ENCODE measurements at places on chromosomes 7 and 10.

- peak; percentile 26 for DNase-seq
Observed at GRCh38 chr7:139623518-139623917, 100.0 kb downstream of the CLEC2L start.

DNA sequence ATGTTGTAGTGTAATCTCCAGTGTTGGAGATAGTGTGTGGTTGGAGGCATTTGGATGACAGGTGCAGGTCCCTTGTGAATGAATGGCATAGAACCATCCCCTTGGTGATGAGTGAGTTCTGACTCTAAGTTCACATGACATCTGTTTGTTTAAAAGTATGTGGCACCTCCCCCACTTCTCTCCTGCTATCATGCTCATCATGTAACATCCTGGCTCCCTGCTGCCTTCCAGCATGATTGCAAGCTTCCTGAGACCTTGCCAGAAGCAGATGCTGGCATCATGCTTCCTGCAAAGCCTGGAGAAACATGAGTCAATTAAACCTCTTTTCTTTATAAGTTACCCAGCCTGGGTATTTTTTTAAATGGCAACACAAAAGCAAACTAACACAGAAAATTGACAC, 499.0 kb upstream of the SEMA3D start:
- DNase-seq, result no peak

DNA sequence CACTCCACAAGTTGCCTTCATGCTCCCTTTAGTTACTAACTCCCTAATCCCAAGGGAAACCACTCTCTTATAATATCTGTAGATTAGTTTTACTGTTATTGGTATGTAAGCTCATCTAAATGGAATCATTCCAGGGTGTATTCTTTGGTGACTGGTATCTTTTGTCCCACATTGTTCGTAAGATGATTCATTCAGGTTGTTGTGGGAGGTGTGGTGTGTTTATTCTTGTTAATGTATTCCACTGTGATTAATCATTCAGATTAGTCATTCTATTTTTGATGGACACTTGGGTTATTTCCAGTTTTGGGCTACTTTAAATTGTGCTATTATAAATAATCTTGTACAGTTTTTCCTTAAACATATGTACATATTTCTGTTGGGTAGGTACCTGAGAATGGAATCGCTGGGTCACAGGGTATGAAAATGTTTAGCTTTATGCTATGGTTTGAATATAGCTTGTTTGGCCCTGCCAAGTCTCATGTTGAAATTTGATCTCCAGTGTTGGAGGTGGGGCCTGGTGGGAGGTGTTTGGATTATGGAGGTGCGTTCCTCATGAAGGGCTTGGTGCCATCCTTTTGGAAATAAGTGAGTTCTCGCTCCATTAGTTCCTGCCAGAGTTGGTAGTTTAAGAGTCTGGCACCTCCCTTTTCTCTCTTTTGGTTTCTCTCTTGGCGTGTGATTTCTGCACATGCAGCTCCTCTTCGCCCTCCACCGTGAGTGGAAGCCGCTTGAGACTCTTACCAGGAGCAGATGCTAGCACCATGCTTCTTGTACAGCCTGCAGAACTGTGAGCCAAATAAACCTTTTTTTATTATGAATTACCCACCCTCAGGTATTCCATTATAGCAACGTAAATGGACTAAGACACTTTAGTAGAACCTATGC, 13.8 kb downstream of the BTRC start:
- no peak for DNase-seq

- no peak for DNase-seq
Observed at GRCh38 chr7:121499624-121500023, 103.5 kb upstream of the FAM3C start.

GRCh38 chr7:128124786-128125185, 93.5 kb upstream of the LRRC4 start:
- no peak for DNase-seq

DNA sequence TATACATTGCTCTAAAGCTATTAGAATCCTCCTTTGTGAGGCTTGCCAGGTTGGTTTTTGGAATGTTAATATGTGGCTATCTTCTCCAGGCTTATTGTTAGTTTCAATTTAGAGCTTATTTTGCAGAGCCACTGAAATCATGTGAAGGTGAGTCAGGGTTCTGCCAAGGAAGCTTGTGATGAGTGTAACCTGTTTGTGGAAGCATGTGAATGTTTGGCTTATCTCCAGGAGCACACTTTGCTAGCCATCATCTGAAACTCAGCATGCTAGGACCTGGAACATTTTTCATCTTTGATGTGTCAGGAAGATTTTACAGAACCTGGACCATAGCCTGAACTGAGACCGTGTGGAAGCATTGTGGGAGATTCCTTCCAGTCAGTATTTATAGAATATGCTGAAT, 197.3 kb downstream of the PPP1R9A start:
- DNase-seq, result no peak

GRCh38 chr7:18450019-18450418, 45.5 kb upstream of the HDAC9 start:
- DNase-seq, result no peak

- DNase-seq, result no peak
Observed at GRCh38 chr7:7953806-7954205, 14.8 kb upstream of the GLCCI1 start.

- DNase-seq, result no peak
Observed at GRCh38 chr7:92987095-92987494, 130.7 kb downstream of the SAMD9 start.

GRCh38 chr10:34821587-34822585, 6.8 kb upstream of the PARD3 start:
- no peak for DNase-seq

GRCh38 chr7:2079332-2080059, 153.2 kb downstream of the MAD1L1 start:
- no peak for DNase-seq

- no peak for DNase-seq
Observed at GRCh38 chr10:83917537-83918506, 221.5 kb upstream of the GHITM start.

DNA sequence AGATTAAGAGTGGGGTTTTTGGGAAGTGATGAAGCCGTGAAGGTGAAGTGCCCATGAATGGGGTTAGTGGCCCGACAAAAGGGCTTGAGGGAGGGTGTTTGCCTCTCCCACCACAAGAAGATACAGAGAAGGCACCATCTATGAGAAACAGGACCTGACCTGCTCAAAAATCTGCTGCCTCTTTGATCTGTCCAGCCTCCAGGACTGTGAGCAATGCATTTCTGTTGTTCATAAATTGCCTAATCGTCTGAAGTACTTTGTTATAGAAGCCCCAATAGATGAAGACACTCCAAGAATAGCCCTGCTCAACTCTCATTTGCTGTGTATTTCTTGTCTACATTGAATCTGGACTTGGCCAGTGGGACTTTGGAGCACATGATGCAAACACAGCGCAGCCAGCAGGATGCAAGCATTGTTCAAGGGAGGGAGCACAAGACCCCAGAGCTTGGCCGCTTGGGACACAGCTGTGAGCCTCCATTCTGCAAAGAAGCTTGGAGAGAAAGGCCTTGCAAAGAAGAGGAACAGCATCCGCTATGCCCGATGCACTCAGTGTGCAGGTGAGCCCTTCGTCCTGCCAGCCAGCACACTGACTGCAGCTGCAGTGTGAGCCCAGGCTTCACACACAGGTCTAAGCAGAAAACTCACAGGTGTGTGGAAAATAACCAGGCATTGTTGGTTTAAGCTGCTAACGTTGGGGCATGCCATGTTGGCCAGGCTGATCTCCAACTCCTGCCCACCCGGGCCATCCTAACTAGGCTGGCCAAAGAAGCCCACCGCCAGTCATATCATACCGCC, 73.2 kb upstream of the KLF6 start:
- DNase-seq, result no peak

DNA sequence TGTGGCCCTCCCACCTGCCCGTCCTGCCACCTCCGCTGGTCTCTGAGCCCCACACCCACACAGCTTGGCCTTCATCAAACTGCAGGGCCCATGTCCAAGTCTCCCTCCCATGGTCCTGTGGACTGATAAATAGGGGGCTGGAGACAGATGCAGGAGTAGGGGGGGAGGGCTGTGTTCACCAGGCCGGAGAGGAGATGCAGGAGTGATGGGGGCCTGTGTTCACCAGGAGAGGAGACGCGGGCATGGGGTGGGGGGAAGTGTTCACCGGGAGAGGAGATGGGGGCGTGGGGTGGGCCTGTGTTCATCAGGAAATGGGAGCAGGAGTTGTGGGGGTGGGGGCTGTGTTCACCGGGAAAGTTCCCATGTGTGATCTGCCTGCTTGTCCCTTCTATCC, 37.0 kb downstream of the JAKMIP3 start:
- DNase-seq, result no peak

GRCh38 chr7:67637023-67637358, 640.4 kb downstream of the TYW1 start:
- DNase-seq, result no peak

GRCh38 chr7:126608339-126608776, 644.4 kb downstream of the GRM8 start:
- no peak for DNase-seq

- no peak for DNase-seq
Observed at GRCh38 chr7:41187322-41187721, 515.6 kb downstream of the INHBA start.

DNA sequence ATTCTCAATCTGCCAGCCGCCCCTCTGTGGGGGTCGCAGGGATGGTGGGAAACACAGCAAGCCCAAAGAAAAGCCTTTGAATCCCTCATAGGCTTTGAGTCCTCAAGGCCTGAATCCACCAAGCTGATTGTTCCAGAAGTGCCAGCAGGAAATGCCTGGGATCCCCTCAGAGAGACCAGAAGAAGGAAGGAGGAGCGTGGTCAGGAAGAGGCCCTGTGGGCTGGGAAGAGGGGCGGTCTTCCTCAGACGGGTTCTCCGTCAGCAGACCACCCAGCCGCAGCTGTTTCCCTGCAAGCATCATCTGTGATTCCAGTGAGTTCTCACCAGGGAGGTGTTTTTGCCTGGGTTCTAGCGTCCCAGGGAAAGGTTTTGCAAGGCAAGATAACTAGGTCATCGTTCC, 190.0 kb upstream of the KLF6 start:
- no peak for DNase-seq

GRCh38 chr7:75889223-75889825, 10.5 kb downstream of the RHBDD2 start:
- no peak for DNase-seq

GRCh38 chr10:1785835-1786234, 48.5 kb upstream of the ADARB2 start:
- no peak for DNase-seq

DNA sequence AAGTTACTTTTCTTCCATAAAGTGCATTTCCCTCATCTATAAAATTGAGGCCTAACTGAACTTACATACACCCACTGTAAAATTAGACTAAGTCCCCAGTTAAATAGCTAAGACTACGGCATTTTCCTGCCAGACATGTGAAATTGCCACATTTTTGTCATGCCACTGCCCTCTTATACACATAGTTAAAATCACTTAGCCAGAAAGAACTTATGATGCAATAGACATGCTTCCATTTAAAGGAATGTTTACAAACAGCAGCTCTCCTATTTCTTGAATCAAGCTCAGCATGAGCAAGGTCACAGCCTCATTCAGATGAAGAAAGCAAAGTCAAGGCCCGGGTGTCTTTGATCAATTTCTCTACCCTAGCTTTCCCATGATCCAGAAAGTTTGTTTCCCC, 175.7 kb downstream of the LRRN3 start:
- no peak for DNase-seq

GRCh38 chr7:48161407-48162125, 9.7 kb upstream of the ABCA13 start:
- DNase-seq, result no peak

DNA sequence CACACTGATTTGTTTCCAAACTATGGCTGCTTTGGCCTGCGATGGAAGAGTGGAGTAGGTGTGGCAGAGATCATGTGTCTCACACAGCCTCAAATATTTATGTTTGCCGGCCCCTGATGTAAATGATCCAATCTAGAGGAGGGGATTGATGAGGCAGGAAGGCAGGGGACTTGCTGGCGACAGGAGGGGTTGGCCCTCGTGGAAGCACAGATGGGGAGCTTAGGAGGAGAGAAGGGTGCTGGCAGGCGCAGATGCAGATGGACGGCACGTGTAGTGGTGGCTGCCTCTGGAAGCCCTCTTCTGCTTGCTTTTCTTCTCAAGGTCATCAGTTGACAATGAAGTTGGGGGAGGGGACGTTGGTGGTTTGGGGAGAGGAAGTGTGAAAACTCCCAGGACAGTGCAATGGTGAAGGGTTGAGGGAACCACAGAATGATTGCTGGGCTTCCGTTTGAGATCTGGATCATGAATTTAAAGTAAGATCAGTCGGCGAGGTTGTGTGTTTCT, 15.4 kb downstream of the COL13A1 start:
- peak; percentile 87 for DNase-seq

DNA sequence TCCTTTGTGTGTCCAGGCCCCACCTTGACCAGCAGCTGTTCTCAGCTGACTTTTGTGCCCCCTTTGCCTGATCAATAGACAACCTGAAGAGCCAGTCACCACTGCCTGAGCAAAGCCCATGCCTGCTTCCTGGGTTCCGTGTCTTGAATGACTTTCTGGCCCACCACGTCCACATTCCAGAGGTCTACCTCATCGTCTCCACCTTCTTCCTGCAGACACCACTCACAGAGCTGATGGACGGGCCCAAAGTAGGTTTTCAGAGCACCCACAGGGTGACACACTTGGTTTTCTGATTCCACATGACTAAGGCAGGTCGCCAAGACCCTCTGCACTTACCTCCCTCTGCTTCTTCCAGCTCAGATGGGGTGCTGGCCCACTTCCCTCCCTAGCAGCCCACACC, 126.8 kb downstream of the WDFY4 start:
- no peak for DNase-seq

GRCh38 chr7:12210179-12211053, 678 bp upstream of the TMEM106B start:
- no peak for DNase-seq

DNA sequence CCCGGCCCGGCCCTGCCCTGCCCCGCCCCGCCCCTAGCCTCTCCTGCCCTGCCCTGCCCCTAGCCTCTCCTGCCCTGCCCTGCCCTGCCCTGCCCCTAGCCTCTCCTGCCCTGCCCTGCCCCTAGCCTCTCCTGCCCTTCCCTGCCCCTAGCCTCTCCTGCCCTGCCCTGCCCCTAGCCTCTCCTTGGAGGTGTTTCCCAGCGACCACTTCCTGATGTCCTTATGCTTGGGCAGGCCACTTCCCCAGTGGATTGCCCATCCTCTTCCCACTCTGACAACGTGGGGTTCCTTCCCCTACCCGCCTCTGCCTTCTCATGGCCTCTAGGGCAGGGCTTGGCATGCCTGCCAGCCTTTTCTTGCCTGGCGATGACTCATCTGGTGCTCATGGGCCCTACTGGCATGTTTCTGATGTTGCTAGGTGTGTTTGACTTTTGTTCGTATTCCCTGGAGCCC, 21.2 kb downstream of the PRXL2A start:
- no peak for DNase-seq

- DNase-seq, result no peak
Observed at GRCh38 chr10:110447886-110448285, 49.8 kb upstream of the DUSP5 start.

- DNase-seq, result no peak
Observed at GRCh38 chr10:114611617-114612016, 46.5 kb downstream of the ABLIM1 start.

DNA sequence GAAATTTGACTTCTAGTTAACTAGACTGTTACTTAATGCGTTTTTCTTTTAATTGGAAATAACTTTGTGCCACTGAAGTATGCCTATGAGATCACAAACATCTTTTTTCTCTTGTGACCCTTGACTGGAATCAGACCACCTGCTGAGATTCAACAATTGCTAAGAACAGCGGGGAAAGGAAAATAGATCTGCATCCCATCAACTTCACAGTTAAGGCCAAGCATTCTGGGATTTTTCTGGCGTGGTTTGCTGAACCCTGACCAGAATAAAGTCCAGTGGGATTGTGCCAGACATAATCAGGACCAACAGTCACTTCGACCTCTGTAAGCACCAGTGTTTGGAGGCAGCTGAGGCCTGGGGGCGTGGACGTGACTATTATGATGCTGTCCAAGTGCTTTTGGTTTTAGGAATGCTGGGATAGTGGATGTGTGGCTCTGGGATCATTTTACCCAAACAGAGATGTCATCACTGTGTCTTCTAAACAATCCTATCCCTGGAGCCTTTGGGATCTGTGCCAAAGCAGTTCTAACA, 373.3 kb upstream of the PRKCQ start:
- DNase-seq, result no peak
